WTC11 (cell line): ENCODE measurements at places on chromosomes 12 and 14. TPM values are rescaled to one million over a fixed set of nuclear protein-coding genes. Genes with fewer than 3 reads are reported as not detected.

C1R gene
- 8.4 to 9.8 TPM (median 8.9 TPM) in 3 replicates for total RNA-seq

ARHGEF40 gene
- total RNA-seq, result 58.6 to 74.2 TPM (median 58.8 TPM) in 3 replicates

ANKRD33 gene
- 1.7 to 2.3 TPM (median 2.0 TPM) in 3 replicates for total RNA-seq

SLC24A4 gene
- total RNA-seq, result 0.37 to 0.90 TPM (median 0.46 TPM) in 3 replicates

CAMKK2 gene
- 32.6 to 36.5 TPM (median 33.4 TPM) in 3 replicates for total RNA-seq

RAPGEF3 gene
- total RNA-seq, result 9.0 to 13.3 TPM (median 9.7 TPM) in 3 replicates

GRCh38 chr14:91415794-91416743 is 1.6 kb downstream of the CCDC88C start:
- peak overlapping the region; percentile 78 for H3K4me3 ChIP-seq
- peaks cover 49% of the 10 kb centered on the region for H3K4me1 ChIP-seq
- DNase-seq, result no peak
- H3K27ac ChIP-seq, result peak overlapping the region; percentile 66

GRCh38 chr12:46965137-46965536 is 114.3 kb upstream of the PCED1B start:
- no peak overlapping the region for H3K27ac ChIP-seq
- peaks cover 22% of the 10 kb centered on the region for H3K4me1 ChIP-seq
- H3K4me3 ChIP-seq, result no peak overlapping the region
- H3K36me3 ChIP-seq, result no peaks in the 10 kb centered on the region
- DNase-seq, result no peak
- peaks cover 2% of the 10 kb centered on the region; the same call in 1 of the 2 replicates for H3K27me3 ChIP-seq

- no peaks in the 10 kb centered on the region for H3K36me3 ChIP-seq
- no peaks in the 10 kb centered on the region for H3K4me1 ChIP-seq
- H3K27ac ChIP-seq, result no peak overlapping the region
- no peak for DNase-seq
- no peak overlapping the region for H3K4me3 ChIP-seq
- H3K27me3 ChIP-seq, result no peaks in the 10 kb centered on the region
These were observed 1066.1 kb downstream of the FLRT2 start for GRCh38 chr14:86596024-86596423.

DNA sequence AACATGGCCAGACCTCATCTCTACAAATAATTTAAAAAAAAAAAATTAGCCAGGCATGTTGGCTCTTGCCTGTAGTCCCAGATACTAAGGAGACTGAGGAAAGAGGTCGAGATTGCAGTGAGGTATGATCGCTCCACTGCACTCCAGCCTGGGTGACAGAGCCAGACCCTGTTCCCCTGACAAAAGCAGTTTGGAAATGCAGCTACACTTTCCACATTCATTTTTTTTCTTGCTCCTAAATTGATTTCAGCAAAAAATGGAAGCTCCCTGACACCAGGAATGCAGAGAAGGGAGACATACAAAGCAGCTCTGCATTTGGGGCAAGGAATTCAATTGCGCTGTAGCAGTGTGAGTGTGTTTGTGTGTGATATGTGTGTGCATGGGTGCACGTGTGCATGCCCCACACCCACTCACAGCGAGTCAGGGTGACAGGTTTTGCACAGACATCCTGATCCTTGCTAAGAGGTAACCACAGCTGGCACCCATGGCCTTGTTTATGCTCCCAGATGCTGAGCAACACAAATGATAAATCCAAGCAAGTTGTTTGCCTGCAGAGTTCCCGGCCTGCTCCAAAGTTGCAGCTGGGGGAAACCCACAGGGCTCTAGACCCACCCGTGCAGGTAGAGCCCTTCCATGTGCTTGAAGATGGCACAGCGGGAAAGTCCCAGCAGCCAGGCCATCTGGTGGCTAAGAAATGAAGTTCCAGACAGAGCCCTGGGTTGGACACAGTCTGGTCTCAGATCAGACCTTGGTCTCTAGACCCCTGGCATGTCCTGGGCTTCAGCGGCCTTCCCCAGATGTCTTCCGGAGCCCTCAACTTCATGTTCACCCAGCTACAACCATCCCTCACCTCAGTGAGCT is 25.9 kb upstream of the BDKRB2 start:
- H3K4me1 ChIP-seq, result 0 out of 2 replicates have a peak, but pooled peaks cover 3% of the 10 kb centered on the region
- H3K36me3 ChIP-seq, result no peaks in the 10 kb centered on the region
- DNase-seq, result no peak
- H3K4me3 ChIP-seq, result no peak overlapping the region

- no peaks in the 10 kb centered on the region for H3K36me3 ChIP-seq
- H3K27me3 ChIP-seq, result no peaks in the 10 kb centered on the region
- DNase-seq, result no peak
- no peak overlapping the region for H3K4me3 ChIP-seq
- peaks cover 11% of the 10 kb centered on the region for H3K4me1 ChIP-seq
These were observed 314.6 kb downstream of the BCL11B start for GRCh38 chr14:98957211-98958047.

GRCh38 chr14:27008187-27008586 is 410.4 kb upstream of the NOVA1 start:
- H3K4me3 ChIP-seq, result no peak overlapping the region
- peaks cover 7% of the 10 kb centered on the region; the same call in 1 of the 2 replicates for H3K36me3 ChIP-seq
- H3K4me1 ChIP-seq, result peaks cover 3% of the 10 kb centered on the region; the same call in 1 of the 2 replicates
- no peak for DNase-seq

DNA sequence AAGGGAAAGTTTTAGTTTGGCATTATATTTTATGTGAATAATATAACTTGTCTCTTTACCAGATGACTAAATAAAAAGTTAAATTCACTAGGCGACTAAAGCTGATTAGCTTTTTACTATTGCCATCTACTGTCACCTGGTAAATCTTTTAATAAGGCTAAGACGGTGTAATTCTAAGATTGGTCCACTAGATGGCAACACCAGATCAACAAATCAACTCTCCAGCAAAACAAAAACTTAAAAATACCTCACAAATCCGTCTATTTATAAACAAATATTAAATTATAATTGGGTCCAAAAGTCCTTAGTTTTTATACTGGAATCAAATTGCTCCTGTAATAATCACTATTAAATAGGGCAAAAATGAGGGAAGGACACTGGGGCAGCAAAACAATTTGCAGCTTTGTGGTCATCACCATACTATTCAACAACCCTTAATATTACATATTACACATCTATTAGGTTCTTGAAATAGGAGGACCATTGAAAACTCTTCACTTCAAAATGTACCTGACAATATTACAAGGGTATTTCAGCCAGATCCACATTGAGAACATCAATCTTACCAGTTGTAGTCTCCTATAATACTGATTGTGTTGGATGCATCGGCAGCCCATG is 47.9 kb downstream of the GALC start:
- no peak overlapping the region for H3K4me3 ChIP-seq
- no peak for DNase-seq
- H3K4me1 ChIP-seq, result peaks cover 3% of the 10 kb centered on the region
- no peak overlapping the region for H3K27ac ChIP-seq
- H3K27me3 ChIP-seq, result no peaks in the 10 kb centered on the region

DNA sequence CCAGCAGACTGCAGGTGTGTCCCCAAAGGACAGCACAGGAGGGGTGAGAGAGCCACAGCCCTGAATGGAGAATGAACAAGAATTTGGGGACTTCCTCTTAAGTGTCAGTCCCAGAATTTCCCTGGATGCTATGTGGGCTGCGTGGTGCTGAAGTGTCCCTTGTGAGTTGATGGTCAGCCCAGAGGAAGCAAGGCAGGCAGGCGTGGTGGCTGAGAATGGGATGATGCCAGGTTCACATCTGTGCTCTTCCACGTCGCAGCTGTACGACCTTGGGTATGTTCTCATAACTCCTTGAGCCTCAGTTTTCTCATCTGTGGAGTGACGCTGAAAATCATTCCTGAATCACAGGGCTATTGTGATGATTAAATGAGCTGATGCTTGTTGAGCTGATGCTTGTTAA is 62.1 kb upstream of the GPATCH2L start:
- no peak overlapping the region for H3K4me3 ChIP-seq
- no peak for DNase-seq
- no peaks in the 10 kb centered on the region for H3K36me3 ChIP-seq
- peaks cover 38% of the 10 kb centered on the region for H3K4me1 ChIP-seq
- H3K27me3 ChIP-seq, result no peaks in the 10 kb centered on the region; the same call in 1 of the 2 replicates

GRCh38 chr12:27336282-27336653 is 3.6 kb downstream of the BMAL2 start:
- H3K27ac ChIP-seq, result no peak overlapping the region
- H3K27me3 ChIP-seq, result peaks cover 25% of the 10 kb centered on the region
- H3K4me1 ChIP-seq, result peaks cover 23% of the 10 kb centered on the region

DNA sequence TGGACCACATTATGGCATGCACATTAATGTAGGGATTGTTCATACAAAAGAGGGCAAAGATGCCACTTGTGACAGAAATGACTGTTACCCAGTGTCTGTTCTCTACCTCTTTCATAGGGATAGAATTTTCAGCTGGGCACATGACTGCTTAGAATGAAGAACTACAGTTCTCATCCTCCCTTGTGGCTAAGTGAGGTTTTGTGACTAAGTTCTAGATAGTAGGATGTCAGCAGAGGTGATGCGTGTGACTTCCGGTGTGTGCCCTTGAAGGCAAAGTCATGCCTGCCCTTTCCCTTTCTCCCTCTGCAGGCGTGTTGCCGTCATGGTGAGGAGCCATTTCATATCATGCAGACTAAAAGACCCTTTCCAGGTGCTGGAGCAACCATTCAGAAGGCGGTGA is 99.3 kb downstream of the CACNA1C start:
- peaks cover 13% of the 10 kb centered on the region for H3K4me1 ChIP-seq
- no peaks in the 10 kb centered on the region; the same call in 1 of the 2 replicates for H3K27me3 ChIP-seq
- H3K36me3 ChIP-seq, result no peaks in the 10 kb centered on the region
- DNase-seq, result no peak
- H3K4me3 ChIP-seq, result no peak overlapping the region

DNA sequence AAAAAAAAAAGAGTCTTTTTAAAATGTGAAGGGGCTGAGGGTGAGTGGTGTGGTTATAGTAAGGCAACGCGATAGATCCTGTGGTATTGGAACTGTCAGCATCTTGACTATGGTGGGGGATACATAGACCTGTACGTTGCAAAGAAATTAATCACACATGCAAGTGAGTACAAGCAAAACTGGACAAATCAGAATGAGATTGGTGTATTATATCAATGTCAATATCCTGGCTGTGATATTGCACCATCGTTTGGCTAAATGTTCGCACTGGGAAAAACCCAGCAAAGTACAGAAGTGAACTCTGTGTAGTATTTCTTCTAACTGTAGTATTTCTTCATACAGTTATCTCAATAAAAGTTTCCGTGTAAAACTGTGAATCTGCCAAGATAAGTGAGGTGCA is 67.9 kb downstream of the GCH1 start:
- H3K36me3 ChIP-seq, result no peaks in the 10 kb centered on the region
- no peak for DNase-seq
- no peaks in the 10 kb centered on the region for H3K4me1 ChIP-seq
- H3K27me3 ChIP-seq, result peaks cover 2% of the 10 kb centered on the region
- no peak overlapping the region for H3K4me3 ChIP-seq
- no peak overlapping the region for H3K27ac ChIP-seq

DNA sequence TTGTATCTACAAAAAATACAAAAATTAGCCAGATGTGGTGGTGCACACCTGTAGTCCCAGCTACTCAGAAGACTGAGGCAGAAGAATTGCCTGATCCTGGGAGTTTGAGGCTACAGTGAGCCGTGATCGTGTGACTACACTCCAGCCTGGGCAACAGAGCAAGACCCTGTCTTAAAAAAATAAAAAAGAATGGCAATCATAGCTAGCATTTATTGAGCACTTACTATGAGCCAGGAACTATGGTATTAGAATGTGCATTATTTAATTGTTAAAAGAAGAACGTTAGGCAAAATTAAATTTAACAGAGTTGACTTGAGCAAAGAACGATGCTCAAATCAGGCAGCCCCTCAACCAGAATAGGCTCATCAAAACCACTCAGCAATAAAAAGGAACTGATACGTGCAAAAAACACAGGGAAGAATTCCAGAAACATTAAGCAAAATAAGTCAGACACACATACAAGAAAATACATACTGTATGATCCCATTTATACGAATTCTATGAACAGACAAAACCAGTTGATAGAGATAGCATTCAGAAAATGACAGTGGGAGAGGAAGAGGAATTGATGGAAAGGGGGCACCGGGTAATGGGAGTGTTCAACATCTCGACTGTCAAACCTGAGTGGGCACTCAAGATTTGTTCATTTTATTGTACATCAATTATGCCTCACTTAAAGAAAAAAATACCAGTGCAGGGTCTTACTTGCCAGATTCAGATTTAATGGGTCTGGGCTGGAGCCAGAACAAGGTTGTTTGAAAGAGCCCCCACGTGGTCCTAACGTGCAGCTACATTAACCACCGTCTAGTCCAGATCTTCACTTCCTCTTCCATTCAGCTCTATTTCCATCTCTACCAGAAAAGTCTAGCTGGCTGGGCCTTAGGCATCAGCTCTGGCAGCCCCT is 8.0 kb downstream of the SCNN1A start:
- H3K4me3 ChIP-seq, result no peak overlapping the region
- peak overlapping the region; percentile 33; the same call in 1 of the 2 replicates for H3K27ac ChIP-seq
- no peaks in the 10 kb centered on the region for H3K27me3 ChIP-seq
- DNase-seq, result no peak

- no peaks in the 10 kb centered on the region for H3K27me3 ChIP-seq
- DNase-seq, result peak; percentile 62
- H3K27ac ChIP-seq, result peak overlapping the region; percentile 84
- peaks cover 35% of the 10 kb centered on the region for H3K4me1 ChIP-seq
These were observed 450 bp downstream of the BLTP3B start for GRCh38 chr12:100141998-100142850.

DNA sequence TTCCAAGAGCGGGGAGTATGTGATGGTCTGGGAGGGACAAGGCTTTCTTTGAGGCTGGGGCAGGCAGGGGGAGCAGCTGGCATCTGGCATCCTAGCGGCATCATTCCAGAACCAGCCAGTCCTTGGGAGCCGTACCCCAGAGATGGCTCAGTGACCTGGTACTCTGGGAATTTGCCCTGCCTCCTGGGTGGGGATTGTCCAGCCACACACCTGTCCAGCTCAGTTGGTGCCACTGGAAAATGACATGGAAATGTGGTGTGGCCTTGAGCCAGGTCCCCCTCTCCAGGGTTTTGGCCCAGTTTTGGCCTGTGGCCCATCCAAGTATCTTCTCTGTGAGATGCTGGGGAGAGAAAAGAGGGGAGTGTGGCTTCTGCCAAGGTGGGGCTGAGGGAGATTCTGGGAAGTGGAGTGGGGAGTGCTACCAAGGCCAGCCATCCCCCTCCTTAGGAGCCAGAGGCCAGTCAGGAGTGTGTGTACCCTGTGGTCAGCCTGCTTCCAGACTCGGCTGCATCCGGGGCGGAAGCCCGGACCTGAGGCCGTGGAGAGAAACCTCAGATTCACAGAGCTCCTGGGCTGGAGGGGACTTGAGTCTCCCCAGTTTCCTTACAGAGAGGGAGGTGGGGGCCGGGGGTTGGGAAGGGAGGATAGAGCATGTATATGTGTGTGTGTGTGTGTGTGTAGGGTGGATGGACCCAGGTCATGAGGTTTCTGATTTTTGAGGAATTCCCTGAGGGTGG is 14.7 kb upstream of the KRT80 start:
- H3K4me1 ChIP-seq, result peaks cover 23% of the 10 kb centered on the region
- no peak overlapping the region for H3K4me3 ChIP-seq
- H3K27me3 ChIP-seq, result no peaks in the 10 kb centered on the region
- no peak overlapping the region; the same call in 1 of the 2 replicates for H3K27ac ChIP-seq

GRCh38 chr12:16325426-16325825 is 22.0 kb upstream of the MGST1 start:
- DNase-seq, result no peak
- no peaks in the 10 kb centered on the region; the same call in 1 of the 2 replicates for H3K27me3 ChIP-seq
- H3K4me3 ChIP-seq, result no peak overlapping the region
- H3K27ac ChIP-seq, result no peak overlapping the region
- H3K4me1 ChIP-seq, result peaks cover 6% of the 10 kb centered on the region; the same call in 1 of the 2 replicates

- no peak overlapping the region for H3K4me3 ChIP-seq
- no peaks in the 10 kb centered on the region for H3K36me3 ChIP-seq
- H3K4me1 ChIP-seq, result peaks cover 15% of the 10 kb centered on the region; the same call in 1 of the 2 replicates
- no peaks in the 10 kb centered on the region for H3K27me3 ChIP-seq
These were observed 5.1 kb downstream of the KRT85 start for GRCh38 chr12:52362118-52362726.
